Osteocyte (in vitro differentiated cells): ENCODE measurements at places on chromosomes 7 and 10.

DNA sequence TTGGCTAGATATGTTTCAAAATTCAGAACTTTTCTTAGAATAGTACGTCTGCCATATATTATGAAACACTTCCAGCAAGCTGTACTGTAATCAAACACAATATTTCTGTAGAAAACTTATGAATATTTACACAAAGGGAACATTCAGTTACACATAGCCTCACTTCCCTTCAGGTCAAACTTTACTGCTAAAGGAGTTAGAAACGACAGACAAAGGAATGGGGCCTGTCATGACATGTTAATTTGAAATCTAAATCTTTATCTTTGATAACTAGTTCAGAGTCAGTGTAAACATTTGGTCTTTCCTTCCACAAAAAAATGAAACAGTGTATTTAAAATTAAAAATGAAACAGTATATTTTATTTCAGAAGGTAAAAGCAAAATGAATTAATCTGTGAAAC is 1.0 kb upstream of the CROT start:
- DNase-seq = no peak

DNA sequence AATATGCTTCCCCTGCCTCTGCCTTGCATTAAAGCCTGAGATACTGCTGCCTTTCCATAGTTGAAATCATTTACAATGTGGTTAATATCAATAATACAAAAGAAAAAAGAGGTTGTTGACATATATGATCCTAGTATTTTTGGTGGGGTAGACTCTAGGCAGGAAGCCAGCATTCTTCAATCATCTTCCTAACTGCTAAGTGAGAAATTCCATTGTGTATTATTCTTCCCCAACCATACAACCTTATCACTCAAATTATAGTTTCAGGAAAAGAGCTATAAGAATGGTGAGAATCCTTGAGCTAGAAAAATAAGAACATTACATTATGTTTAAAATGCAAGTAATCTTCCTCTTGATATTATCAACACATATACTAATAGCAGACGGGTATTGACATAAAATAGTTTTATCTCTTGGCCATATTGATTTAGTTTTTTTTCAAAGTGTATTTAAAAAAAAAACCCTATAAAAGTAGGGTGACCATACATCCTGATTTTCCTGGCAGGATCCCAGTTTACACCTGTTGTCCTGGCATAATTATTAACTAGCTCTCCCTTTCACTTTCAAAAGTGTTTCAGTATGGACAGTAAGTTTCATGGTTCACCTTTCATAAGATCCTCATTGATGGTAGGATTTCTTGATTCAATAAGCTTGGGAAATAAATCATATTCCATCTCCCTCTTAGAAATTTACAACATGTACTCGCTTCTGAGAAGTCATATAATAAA is 33.4 kb upstream of the WASL start:
- no peak for DNase-seq

GRCh38 chr10:75083972-75084833 is 27.3 kb upstream of the SAMD8 start:
- no peak for DNase-seq

DNA sequence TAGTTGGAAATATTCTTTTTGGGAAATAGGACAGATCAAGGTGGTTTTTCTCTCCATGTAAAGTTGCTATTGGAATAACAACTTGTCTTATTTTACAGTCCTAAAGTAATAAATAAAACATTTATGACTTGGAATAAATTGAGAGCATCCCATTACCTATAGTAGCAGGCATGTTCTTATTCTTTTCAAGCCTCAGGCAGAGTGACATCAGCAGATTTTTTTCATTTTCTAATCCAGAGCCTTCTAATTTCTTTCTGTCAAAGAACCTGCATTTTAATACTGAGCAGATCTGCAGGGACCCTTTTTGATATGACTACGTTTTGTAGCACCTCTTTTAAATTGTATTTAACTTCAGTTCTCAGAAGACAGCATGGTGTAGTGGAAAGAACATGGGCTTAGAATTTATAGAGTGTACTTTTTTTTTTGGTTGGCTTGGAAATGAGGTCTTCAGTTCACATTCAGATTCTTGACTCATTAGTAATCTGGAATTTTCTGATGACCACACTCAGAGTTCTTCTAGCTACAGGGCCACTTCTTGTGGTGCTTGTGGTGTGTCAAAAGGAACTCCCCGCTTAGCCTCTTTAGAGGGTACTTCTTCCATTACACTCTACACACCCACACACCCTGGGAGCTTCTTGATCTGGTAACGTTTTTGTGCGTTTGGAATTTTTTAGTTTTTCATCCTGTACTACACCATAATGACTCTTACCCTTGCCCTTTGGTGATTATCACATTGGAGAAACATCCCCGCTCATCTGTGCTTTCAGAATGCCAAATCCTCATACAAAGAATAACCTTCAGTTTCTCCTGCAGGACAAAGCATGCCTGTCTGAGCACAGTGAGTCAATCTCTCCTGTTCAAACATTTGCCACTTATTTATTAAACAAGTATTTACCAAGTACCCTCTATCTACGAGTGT is 34.6 kb downstream of the AGK start:
- no peak for DNase-seq

DNA sequence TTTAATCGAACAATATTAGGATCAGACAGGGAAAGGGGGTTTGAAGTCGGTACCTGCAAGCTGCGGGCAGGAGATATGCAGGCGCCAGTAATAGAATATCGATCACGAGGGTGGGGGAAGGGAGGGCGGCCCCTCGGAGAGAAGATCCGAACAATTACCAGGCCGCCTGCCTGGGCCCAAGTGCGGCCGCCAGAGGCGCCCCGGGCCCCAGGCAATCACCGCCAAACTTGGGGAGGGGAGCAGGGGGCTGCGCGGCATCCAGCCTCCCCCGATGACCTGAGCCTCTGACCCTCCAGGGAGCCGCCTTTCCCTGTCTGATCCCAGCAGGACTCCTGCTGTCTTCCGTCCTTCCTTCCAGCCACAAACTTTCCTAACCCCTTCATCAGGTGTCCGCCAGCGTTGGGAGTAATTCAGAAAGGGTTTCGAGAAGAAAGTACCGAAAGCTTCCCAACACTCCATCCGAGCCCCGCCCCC is 1.1 kb downstream of the NKX1-2 start:
- no peak for DNase-seq

- no peak for DNase-seq
Observed at GRCh38 chr10:84177541-84178141, 4.0 kb downstream of the GPR15LG start.

GRCh38 chr7:128741491-128741890 is 2.3 kb downstream of the CALU start:
- DNase-seq = no peak

DNA sequence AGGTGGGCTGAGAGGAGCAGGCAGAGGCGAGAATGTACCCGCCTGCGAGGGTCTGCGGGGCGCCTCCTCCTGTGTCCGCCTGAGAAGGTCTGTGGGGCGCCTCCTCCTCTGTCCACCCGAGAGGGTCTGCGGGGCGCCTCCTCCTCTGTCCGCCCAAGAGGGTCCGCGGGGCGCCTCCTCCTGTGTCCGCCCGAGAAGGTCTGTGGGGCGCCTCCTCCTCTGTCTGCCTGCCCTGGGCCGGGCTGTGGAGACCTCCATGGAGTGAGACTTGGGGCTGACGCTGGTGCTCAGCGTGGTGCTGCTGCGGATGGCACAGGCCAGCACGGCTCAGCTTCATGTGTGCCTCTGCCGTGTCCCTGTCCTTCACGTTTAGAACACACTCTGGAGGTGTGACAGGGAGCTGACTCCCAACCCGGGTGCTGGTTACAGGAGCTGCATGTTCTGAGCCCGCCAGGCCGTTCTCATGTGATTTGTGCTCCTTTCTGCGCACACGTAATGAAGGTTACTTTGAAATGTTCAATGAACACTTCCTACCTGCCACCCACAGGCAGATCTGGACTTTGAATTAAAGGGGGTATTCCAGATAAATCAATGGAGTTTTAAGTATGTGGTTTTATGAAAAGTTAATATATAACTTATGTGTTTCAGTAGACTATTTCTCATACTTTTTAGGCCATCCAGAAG is 20.5 kb upstream of the GET4 start:
- DNase-seq = no peak

- no peak for DNase-seq
Observed at GRCh38 chr10:19811540-19811939, 4.7 kb upstream of the PLXDC2 start.

DNA sequence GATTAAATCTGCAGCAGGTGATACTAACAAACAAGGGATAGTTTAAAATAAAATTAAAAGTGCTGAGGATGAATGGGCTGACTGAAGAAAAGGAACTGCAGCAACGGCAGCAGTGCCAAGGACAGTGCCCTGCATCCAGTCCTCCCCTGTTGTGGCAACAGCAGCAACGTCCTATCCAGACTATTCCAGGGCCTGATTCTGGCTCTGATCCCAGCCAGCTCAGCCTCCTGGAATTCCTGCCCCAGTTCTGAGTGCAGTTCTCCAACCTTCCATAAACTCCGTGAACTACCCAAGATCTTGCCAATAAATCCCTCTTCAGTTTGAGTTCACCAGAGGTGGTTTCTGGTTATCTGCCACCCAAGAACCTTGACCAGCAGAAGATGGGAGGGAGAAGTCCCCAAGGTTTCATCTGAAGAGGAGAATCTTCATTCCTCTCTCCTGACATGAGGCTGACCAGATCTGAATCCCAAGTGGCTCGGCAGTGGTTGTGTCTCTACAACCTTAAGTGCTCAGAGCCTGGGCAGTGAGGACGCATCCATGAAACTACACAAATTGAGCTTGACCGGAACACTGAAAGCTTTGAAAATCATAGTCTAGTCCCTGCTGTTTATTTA is 115.8 kb downstream of the SORBS1 start:
- DNase-seq = no peak

DNA sequence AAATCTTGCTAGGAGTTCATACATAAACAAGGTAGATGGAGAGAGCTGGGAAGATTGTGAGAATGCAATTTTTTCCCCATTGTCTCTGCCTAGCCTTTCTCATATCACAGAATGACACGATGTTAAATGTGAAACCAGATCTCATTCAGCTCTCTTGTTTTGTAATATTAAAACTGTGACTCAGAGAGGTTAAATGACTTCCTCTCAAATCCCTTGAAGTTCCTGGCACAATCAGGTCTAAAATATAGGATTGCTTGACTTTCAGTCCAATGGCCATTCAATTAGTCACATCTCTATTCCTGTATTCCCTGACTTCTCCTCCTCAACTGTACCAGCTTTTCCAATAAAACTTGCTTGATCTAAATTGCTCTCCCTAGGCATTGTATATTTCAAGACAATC is 3.1 kb downstream of the ANKRD22 start:
- no peak for DNase-seq

- no peak for DNase-seq
Observed at GRCh38 chr7:33671531-33672262, 233.6 kb upstream of the BMPER start.
